ENCODE measurements at places on chromosomes 13 and 19.

DNA sequence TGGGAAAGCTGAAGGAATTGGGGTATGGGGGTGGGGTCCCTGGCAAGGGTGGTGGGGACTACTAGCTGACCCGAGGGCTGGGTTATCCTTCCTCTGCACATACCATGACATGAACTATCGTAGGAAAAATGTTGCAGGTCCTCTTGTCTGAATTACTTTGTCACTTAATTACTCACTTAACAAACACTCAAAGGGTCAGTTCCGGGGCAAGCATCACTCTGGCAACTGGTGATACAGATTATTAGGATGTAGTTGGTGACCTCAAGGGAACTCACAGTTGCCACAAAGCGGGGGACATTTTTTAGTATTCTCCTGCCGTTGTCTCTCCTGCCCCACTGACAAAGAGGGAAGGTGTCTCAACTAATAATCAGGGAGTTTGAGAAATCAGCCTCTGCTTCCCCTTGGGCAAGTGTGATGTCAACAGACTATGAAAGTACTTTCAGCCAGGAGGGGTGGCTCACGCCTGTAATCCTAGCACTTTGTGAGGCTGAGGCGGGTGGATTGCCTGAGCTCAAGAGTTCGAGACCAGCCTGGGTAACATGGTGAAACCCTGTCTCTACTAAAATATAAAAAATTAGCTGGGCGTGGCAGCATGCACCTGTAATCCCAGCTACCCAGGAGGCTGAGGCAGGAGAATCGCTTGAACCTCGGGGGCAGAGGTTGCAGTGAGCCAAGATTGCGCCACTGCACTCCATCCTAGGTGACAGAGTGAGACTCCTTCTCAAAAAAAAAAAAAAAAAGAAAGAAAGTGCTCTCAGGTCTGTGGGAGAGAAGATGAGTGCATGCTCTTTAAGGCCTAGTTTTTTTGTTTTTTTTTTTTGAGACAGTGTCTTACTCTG is 10.3 kb downstream of the DNAJB1 start:
- no peak for DNase-seq

DNA sequence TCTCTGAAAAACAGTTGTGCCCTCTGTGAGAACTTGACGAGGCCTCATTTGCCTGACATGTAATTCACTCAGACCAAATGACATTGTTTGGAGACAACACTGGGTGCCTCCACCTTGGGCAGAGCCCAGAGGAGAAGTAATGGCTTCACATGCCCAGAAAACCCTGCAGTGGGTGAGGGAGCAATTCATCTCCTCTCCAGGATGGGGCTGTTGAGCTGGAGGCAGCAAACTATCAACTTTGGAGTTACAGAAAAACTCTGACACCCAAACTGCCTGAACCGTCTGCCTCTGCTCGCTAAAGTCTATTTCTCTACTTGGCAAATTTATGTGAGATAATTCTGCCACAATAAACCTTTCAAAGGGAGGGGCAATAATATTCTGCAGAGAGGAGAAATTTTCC is 146.9 kb downstream of the DCLK1 start:
- DNase-seq = no peak

- no peak for DNase-seq
Measured at GRCh38 chr19:5545051-5545450, 22.7 kb downstream of the TINCR start.

DNA sequence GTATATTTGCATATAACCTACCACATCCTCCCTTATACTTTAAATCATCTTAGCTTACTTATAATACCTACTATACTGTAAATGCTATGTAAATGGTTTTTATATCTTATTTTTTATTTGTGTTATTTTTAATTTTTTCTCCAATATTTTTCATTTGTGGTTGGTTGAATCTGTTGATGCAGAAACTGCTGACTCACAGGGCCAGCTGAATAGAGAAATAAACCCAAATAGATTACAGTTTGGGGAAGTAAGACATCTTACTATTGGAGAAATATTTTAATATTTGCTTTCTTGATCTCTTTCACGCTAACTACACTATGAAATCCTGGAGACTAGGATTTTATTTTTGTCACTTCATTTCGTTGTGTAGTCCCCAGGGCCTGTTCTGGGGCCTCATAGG is 7.1 kb downstream of the SMAD9 start:
- no peak for DNase-seq

- no peak for DNase-seq
Measured at GRCh38 chr19:6639439-6639838, 30.5 kb downstream of the TNFSF14 start.

GRCh38 chr13:84417416-84417815 is 535.1 kb upstream of the SLITRK1 start:
- DNase-seq = no peak

DNA sequence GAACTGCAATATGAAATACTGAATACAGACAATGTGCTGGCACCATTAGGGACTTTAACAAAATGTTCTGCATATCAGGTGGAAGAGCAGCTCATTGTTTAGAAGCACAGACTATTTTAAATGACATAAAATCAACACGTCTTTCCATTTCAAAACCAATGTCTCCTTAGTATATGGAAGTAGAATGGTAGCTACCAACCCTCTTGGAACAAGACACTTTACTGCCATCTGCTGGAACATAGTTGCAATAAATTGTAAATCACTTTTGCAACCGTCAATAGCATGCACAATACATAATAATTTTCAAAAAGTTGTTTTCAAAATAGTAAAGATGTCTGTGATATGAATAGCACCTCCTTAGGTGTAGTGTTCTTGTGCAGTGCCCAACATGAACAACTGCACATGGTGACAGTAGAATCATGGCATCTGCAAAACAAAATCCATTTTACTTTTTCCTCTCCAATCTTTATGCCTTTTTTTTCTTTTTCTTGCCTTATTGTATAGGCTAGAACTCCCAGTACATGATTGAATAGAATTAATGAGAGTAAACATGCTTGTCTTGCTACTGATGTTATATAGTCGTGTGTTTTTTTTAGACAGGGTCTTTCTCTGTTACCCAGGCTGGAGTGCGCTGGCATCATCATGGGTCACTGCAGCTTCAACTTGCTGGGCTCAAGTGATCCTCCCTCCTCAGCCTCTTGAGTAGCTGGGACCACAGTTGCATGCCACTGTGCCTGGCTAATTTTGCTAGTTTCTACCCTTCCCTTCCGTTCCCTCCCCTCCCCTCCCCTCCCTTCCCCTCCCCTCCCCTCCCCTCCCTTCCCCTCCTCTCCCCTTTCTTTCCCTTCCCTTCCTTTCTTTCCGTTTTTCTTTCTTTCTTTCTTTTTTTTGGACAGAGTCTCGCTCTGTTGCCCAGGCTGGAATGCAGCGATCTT is 7.8 kb upstream of the LYPD5 start:
- DNase-seq = peak; percentile 51

DNA sequence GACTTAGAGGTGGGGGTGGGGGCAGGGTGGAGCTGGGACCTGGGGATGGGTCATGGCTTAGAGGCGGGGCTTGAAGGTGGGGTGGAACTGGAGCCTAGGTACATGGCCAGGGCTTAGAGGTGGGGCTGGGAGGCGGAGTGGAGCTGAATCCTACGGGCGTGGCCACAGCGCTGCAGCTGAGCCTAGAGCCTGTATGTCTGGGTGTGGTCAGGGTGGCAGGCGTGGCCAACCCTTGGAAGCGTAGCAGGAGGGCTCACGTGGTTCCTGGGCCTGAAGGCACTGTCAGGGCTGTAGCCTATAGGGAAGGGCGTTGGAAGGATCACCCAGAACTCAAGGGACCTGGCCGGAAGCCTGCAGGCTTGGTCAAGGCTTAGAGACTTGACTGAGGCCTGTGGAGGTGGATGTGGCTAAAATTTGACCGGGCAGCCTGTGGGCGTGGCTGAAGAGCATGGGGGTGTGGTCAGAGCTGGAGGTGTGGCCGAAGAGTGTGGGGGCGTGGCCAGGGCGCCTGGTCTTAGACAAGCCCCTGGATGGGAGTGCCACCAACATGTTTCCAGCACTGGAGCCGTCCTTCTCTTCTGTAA is 24.3 kb downstream of the COLGALT1 start:
- DNase-seq = no peak

DNA sequence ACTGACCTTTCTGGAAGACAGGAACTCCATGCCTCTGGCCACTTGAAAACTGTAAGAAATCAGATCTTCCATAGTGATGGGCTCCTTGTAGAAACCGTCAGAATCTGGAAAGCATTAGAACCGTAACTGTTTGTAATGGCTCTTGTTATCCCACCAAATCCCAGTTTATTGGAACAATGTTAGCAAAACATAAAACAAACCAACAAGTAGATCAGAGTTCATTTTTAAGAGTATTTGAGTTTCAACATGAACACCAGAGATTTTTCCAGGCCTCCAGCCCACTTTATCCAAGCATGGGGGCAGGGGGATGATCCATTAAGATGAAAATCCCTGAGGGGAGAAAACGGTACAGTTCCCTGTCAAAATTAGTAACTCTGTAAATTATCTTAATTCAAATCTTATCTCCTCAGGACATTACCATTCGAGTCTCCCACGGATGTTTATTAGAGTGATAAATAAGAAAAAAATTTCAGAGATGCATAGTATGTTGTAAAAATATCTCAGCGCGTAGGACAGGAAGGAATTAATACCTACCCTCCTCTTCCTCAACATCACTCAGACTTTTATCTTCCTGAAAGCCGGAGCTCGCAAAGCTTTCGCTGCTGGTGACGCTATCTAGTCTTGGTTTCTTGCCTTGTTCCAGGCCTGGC is 172.5 kb downstream of the FLT1 start:
- no peak for DNase-seq

DNA sequence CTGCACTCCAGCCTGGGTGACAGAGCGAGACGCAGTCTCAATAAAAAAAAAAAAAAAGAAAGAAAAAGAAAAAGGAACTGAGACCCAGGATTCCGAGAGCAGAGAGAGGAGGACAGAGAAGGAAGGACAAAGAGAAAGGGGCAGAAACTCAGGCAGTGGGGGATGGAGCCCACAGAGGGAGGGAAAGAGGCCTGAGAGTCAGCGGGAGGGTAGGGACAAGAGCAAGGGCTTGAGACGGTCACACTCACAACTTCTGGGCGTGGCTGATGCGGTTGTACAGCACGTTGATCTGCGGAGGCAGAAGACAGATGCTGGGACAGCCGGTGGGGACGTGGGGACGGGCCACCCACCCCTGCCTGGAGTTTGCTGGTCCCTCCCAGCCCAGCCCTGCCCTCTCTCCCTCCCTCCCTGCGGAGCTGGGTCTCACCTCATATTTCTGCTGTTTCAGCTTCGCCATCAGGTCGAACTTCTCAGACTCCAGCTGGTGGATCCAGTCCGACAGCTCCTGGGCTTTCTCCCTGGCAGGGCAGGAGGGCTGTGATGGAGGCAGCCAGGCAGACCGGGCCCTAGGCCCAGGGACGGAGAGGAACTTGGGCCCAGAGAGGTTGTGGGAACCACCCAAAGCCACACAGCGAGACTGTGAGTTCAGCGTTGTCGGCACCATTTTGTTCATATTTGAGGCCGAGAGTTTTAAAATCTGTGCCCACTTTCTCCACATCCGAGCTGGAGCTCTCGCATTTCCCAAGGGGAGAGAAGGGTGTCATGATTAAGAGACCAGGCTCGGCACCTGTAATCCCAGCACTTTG is 15.2 kb downstream of the TNNT1 start:
- no peak for DNase-seq

DNA sequence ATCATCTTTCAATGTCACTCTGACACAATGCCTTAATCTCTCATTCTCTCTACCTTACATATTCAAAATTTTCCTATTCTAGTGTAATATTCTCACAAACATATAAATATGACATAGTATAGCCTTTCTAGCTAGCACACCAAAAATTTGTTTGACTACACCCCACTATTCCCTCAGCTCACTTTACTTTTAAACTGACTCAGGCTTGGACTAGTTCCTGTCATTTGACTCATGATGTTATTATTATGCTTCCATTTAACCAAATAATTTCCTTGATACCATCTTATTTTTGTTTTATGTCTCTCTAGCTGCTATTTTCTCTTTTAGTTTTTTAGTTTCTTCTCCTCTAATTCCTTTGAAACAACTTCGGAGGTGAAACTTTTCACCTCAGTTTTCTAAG is 1745.6 kb upstream of the PCDH20 start:
- DNase-seq = no peak

DNA sequence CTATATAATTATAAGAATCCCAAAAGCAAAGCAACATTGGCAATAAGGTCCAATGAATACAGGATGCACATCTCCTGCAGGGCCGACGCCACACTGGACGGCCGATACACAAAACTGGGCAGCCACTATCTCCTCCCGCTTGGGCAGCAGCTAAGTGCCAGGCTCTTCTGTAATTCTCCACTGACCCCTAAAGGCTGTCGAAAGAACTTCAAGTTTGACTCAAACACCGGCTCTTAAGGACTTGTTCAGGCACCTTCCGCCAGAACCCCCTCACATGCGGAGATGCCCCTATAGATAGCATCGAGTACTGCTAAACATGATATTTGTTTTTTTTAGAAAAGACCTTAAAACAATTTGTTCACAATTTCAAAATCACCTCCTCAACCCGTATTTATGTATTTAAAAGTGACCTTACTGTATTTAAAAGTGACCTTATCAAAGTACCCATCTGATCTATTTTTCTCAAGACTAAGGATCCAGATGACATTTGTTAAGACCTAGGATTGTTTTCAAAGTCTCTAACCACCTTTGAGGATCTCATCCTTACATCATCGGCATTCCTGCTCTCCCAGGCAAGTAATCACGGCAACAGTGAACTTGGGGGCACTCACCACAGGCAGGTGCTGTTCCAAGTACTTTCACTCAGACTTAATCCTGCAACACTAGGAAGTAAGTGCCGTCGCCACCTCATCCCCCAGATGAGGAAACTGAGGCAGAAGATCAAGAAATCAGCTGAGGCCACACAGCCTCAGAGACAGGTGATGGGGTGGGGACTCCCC is 77.8 kb downstream of the TUBGCP3 start:
- no peak for DNase-seq

DNA sequence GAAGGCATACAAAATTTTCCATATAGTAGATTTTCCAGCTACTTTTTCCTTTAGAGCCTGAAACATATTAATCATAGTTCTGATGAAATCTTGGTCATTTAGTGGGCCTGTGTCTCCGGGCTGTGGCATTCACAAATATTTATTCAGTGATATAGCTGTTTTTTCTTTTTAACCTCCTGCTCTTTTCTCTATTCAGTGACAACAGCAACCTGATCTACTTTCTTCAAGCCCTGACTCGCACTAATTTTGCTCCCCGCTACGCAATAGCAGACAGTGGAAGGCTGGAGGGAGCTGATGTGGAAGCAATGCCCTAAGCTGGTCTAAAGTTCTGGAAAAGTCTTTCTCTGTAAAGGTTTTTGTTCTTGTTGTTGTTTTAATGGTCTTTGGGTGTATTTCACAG is 289.7 kb downstream of the SLITRK6 start:
- no peak for DNase-seq
